SHP77 (cell line): ENCODE measurements at places on chromosomes 2 and 18.
A peak's percentile ranks its signal among the peaks of the same experiment; 100 is the strongest.

DNA sequence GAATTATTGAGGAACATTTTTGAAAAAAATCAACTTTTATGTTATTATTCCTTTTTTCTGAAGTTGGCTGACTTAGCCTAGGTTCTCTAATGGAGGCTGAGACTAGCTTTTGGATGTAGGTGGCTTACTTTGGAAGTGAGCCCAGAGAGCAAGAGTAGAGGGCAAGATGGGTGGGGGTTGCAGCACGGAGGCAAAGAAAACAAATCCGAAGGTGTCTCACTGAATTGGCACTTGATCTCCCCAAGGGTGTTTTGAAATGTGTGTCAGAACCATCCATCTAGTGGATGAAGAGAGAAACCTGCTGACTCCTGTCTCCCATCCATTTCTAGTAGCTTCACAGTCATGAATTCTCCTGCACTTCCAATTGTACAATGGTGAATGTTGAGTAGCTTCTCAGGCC lies 390.7 kb downstream of the TMEM182 start:
- DNase-seq: no peak

- no peak for DNase-seq
These were observed 85.3 kb upstream of the GALNT5 start for GRCh38 chr2:157172239-157172638.

DNA sequence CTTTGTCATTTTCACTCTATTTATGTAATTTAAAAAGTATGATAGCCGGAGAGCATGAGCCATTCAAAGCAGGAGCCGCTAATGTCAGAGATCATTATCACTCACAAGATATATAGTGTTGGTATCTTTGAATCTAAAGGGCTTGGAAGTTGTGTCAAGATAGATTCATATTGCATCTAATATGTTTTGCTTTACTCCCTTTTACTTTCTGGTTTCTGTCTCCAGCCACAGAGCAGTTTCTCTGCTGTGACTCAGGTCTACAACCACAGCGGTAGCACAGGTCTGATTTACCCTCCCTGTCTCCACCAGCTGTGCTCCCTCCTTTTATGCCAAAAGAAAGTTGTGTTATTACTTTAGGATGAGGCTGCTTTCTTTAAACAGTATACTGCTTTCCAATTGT lies 424.0 kb downstream of the ARHGAP15 start:
- no peak for DNase-seq

GRCh38 chr2:73907840-73908452 lies 15.1 kb downstream of the ACTG2 start:
- peak; percentile 87 for DNase-seq

GRCh38 chr2:191678437-191679100 lies 633 bp downstream of the NABP1 start:
- no peak for DNase-seq

GRCh38 chr2:152354909-152355308 lies 19.9 kb downstream of the FMNL2 start:
- DNase-seq: no peak

GRCh38 chr18:13616041-13616440 lies 110.3 kb downstream of the FAM210A start:
- no peak for DNase-seq

DNA sequence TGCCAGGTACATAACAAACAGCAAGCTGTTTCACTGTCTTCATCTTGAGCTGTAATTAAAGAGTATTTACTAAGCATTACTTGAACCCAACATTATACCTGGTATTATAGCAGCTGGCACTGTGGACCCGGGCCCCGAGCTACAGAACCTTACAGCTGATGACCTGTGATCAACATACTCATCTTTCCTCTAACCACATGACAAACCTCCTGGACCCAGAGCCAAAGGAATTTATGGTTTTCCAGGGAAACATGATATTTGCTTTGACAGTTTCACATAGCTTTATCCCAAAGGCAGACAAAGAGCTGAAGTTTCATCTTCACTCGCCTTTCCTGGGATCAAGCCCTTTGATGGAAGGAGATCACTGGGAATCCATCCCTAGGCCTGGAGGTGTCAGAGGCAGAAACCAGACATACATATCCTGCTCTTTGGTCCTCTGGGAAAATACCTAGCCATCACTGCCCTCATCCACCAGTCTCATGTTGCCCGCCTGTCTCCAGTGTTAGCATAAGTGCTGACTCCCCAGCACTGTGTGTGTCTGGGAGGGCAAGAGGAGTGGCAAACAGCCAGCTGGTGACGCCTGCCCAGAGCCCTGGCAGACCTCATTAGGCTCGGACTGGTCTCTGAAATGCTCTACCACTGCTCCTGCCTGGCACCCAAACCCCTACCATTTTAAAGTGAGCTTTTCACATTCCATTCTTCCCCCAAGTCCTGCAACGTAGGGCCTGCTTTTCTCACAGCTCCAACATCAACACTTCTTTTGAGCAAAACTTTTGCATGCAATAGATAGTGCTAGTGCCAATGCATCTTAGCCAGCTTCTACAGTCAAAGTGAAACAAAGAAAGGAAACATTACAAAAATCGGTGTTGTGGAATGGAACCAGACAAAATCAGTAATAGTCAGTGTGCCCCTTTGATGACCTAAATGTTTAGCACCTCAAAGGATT lies 138.8 kb upstream of the CTAGE1 start:
- peak; percentile 15 for DNase-seq
